ENCODE measurements at places on chromosomes 11 and 22. TPM values are rescaled to one million over a fixed set of nuclear protein-coding genes. Genes with fewer than 3 reads are reported as not detected.

The OR51E1 gene
- total RNA-seq = not detected

The ATF4 gene
- total RNA-seq = 302 TPM

The OTOG gene
- total RNA-seq = not detected

- no peaks in the 10 kb centered on the region for H3K27me3 ChIP-seq
- H3K36me3 ChIP-seq = no peaks in the 10 kb centered on the region
- DNase-seq = no peak
- peaks cover 3% of the 10 kb centered on the region for H3K4me1 ChIP-seq
- no peak overlapping the region for H3K4me3 ChIP-seq
These were observed 6.7 kb downstream of the NECTIN1 start for GRCh38 chr11:119722281-119722794.

- no peak for DNase-seq
- H3K27me3 ChIP-seq = no peaks in the 10 kb centered on the region
- no peak overlapping the region for H3K4me3 ChIP-seq
These were observed 25.1 kb downstream of the FBXO7 start for GRCh38 chr22:32499666-32500065.

DNA sequence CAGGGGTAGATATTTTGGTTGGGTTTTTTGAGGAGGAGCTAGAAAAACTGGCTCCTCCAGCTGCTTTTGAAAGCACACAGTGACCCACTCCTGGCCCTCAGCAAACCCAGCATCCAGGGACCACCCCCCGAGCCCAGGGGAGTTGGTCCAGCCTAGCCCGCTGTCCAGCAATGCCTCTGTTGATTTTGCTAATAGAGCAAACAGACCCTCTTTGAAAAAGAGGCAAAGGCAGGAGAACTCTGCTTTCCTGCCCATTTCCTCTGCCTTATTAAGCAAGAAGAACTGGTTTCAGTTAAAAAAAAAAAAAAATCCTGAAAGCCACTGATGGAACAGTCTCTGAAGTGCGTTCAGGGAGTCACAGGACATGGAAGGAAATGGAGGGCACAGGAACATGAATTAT is 25.3 kb downstream of the ABTB2 start:
- no peaks in the 10 kb centered on the region for H3K36me3 ChIP-seq
- no peak overlapping the region for H3K27ac ChIP-seq
- no peaks in the 10 kb centered on the region for H3K27me3 ChIP-seq
- no peak for DNase-seq

- peak; percentile 79 for DNase-seq
- peaks cover 8% of the 10 kb centered on the region for H3K36me3 ChIP-seq
- peak overlapping the region; percentile 42 for H3K4me3 ChIP-seq
- H3K4me1 ChIP-seq = peaks cover 91% of the 10 kb centered on the region
- no peaks in the 10 kb centered on the region for H3K27me3 ChIP-seq
These were observed 9.0 kb upstream of the AHNAK start for GRCh38 chr11:62555464-62556107.
